ENCODE measurements at places on chromosomes 6 and 20.

DNA sequence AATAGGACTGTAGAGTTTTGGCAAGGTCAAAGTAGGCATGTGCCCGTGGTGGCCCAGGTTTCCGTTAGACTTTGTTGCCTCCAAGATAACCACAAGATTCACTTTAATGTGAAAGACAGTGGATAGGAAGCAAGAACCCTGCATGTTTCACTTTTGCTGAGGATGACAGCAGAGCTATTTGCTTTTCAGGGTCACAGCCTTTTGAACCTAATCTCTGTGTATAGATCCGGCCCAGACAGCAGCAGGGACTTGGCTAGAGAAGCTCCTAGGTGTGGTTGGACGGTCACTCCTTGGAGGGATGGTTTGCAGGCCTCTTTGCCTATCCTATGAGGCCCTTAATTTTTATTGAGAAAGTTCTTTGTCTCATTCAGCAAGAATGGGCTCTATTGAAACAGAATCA is 538.8 kb downstream of the HACE1 start:
- DNase-seq, result no peak

DNA sequence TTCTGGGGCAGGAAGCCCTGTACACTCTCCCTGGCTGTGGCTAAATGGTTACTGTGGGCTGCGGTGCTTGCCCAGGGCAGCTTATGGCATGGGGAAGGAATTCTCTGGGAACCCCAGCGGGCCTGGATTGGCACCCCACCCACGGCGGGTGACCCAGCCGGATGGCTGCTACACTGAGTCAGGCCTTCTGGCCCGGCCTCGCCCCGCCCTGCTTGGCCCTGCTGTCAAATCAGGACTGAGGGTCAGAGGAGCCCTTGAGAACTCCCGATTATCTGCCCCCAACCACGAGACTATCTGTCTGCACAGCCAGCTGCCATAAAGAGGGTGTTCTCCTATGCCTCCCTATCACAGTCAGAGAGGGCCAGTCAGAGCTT is 7.3 kb upstream of the ITPR3 start:
- DNase-seq, result no peak

DNA sequence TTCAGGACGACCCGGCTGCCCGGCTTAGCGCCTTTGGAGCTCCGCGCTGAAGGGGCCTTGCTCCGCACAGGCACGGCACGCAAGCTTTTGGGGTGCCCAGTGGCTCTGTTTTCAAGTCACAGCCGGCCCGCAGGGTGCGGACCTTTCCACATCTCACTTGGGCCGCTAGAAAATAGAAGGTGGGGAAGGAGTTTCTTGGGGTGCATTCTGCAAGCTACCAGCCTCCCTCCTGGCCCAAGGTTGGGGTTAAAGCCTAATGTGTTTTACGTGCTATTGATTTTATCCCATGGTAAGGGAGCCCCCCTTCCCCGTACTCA is 561 bp downstream of the KAT14 start:
- DNase-seq, result no peak

DNA sequence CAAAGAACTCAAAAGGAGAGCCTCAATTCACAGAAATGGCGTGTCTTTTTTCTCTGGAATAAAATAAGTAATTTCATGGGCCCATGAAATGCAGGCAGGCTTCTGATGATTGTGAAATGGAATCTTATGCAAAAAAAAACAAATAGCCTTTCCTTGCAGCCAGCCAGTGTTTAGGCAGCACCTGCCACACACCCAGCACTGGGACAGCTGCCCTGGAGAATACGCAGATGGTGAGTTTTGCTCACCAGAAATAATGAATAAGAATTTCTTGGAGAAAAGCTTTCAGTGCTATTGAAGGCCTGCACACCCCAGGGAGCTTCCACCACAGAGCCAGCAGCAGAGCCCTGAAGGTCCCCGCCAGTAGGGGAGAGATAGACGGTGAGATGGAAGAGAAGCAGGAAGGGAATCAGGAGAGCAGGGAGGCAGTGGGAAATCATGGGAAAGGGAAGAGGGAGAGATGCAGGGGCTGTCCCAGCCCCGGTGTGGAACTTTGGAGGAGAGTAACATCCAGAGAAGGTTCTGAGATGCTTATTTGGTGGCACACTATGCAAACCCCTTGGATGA is 54.9 kb downstream of the PXDC1 start:
- DNase-seq, result no peak

- no peak for DNase-seq
Observed at GRCh38 chr6:88402909-88403308, 236.8 kb upstream of the CNR1 start.

DNA sequence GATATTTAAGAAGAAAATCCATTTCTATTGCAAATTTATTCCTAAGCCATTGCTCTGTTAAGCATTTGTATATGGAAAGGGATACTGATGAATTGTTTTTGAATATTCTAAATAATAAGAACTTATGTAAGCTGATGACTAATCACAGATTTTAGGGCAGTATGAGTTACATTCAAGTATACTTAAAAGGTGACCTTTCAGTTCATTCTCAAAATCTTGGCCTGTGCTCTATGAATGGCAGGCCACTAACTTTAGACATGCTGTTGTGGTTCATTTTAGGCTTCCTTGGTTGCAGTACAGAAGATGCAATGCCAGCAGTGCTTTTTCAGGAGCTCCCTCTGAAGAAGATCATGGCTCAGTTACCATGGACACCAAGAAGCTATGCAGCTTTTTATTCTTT is 380.4 kb downstream of the CENPW start:
- DNase-seq, result no peak

DNA sequence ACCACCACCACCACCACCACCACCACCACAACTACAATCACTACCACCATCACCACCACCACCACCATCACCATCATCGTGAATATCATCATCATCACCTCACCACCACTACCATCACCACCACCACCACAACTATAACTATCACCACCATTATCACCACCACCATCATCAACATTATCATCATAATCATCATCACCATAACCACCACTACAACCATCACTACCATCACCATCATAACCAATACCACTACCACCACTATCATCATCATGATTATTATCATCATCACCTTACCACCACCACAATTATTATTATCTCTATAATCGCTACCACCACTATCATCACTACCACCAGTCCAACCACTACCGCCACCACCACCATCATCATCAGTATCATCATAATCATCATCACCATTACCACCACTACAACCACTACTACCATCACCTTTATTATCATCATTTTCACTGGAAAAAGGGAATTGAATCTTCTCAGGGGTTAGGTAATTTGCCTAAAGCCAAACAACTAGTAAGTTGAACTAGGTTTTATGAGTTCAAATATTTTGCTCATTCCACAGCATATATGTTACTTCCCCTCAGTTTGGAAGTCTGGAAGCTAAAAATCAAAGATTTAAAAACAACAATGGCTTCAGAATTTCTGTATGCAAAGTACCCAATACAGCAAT is 8.3 kb downstream of the RIPOR2 start:
- no peak for DNase-seq
